ENCODE measurements at places on chromosomes 6 and 20.
A peak's percentile ranks its signal among the peaks of the same experiment; 100 is the strongest.

DNA sequence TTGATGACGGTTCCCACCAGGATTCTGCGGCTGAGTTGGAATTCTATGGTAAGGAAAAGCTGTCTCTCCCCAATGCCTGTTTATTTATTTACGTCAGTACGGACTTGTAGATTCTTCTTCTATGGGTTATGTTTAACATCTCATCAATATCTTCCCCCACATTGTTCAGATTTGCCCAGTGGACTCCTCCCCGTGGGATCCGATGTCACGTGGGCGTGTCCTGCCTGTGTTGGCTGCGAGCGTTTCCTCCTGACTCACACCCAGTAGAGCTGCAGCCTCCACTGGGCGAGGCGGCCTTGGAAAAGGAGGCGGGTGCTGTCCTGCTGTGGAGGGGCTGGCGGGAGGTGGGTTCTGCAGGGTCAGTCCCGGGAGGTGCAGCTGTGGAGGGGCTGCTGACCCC lies 46.8 kb upstream of the SLCO4A1 start:
- DNase-seq, result no peak

- no peak for DNase-seq
These were observed 83.0 kb upstream of the MRPS10 start for GRCh38 chr6:42300701-42301100.

- no peak for DNase-seq
These were observed 195.7 kb downstream of the EDN1 start for GRCh38 chr6:12485837-12486236.

DNA sequence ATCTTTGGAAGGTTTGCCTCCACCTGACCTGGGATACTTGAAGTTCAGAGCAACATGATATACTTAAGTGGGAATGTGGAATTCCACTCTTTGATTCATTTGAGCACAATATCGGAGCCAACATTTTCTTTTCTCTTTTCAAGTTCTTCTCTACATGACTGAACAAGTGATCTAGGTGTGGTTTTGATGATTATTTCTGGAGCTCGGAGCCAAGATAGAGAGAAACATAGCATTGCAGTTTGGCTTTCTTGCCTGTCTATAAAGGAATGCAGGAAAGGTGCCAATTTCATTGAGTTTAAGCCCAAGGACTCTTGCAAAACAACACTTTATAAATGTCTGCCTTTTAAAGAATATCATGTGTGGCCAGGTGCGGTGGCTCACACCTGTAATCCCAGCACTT lies 124.2 kb upstream of the FAM83B start:
- no peak for DNase-seq

DNA sequence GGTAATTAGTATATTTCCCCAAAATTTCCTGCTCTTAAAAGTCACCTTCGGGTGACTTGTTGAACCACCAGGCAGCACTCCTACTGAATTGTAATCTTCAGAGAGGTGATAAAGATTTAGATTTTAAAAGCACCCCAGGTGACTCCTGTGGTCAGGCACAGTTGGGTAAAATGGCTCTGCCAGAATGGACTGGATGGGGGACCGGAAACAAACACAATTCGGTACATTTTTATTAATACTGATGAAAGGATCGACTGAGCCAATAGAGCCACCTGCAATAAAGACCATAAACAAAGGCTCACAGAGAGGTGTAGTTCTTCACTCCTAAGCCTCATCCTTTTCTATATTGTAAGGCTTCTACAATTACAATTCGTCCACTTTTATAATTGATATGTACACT lies 19.6 kb upstream of the FAM83C start:
- no peak for DNase-seq

DNA sequence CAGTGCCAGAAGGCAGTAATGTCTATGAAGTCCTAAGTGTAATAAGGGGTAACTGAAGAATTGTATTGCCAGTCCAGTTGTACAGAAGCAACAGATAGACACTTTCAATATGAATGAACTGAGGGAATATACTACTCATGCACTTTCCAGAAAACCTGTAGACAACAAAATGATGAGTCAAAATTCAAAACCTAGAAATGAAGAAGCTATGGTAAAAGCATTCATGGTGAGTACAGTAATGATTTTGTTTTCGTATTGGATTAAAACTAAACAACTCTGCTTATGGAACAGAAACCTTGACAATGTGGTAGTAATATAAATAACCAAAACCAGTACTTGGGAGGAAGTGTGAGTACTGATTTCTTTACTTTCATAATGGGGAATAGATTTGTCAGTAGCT lies 35.0 kb downstream of the ARMC2 start:
- no peak for DNase-seq

DNA sequence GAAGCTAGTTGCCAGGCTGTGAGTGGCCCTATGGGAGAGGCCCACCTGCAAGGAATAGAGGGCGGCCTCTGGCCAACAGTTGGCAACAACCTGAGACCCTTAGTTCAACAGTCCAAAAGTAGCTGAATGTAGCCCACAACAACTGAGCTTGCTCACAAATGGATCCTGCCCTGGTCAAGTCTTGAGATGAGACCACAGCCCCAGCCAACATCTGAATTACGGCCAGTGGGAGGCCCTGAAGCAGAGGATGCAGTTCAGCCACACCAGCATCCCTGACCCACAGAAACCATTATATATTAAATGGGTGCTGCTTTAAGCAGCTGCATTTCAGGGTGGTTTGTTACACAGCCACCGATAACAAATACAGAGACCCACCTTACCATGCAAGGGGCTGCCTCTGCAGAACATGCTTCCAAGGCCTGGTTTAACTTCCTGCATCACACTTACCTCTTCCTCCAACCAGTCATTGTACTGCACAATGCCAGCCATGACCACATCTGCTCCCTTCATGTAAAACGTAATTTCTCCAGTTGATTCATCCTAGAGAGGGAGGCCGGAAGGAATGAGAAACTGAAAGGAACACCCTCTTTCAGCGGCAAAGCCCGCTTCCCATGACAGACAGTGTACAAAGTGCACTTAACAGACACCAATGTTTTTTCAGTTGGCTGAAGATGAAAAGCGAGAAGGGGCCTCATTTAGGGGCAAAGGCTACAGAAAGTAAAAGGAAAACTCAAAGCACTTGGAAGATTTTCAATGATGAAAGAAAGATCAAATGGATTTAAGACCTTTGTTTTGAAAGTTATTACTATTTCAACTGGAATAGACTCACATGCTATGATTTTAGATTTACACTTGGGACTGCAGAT lies 86.2 kb upstream of the NFATC2 start:
- DNase-seq, result no peak

DNA sequence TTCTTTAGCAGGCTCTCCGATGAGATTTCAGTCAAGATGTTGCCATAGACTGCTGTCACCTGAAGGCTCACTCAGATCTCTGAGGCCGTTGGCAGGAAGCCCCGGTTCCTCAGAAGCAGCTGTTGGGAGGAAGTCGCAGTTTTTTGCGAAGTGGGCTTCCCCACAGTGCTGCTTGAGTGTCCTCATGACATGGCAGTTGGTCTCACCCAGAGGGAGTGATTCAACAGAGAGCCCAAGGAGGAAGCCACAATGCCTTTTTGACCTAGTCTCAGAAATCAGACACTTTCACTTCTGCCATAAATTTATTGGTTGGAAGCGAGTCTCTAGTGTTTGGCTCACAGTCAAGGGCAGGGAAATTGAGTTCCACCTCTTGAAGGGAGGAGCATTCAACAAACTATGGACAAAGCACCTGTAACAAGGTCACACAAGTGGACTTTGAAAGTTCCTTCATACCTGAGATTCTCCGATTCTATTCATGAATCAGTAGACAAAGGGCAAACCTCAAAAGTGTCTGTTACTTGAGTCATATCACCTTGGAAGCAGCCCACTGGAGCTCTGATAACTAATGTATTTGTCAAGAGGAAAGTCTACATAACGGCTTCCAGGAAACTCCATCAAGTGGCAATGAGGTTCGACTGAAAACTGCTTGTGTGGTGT lies 208.3 kb downstream of the TASP1 start:
- DNase-seq, result peak; percentile 8

Data from stimulated activated CD4-positive, alpha-beta T cell treated with anti-CD3 and anti-CD28 coated beads, TNF-alpha, amount 100 ng/mL, for 24 hours (primary cell).